Stimulated activated CD4-positive, alpha-beta T cell treated with anti-CD3 and anti-CD28 coated beads, TNF-alpha, amount 100 ng/mL, for 1 hour (primary cell): ENCODE measurements at places on chromosomes 7 and 10.

DNA sequence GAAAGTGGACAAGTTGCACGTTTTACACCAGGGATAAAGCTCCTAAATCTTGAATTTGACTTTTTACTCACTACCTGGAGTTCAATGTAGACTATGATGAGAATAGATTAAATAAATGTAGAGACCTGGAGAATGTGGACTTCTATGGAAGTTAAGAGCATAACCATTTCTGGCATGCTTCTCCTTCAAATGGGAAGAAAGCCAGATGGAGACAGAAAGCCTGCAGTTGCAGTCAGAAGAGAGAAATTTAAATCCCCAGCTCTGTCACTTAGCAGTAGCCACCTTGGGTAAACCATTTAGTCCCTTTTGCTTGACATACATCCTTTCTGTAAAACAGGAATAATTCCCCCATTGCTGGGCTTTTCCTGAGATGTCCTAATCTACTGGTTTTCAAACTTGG is 355.3 kb upstream of the AUTS2 start:
- no peak for DNase-seq

DNA sequence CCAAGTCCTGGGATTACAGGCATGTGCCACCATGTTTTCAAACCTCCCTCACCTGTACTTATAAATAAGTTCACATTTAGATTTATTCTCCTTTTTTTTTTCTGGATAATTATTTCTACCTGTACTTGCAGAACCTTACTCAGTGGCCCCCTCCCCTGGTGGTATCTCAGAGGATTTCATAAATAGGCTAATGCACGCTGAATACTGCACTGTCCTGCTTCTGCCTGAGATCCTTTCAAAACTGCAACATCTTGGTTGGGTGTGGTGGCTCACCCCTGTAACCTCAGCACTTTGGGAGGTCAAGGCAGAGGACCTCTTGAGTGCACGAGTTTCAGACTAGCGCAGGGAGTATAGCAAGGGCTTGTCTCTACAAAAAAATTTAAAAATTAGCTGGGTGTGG is 4.6 kb upstream of the BLVRA start:
- no peak for DNase-seq

DNA sequence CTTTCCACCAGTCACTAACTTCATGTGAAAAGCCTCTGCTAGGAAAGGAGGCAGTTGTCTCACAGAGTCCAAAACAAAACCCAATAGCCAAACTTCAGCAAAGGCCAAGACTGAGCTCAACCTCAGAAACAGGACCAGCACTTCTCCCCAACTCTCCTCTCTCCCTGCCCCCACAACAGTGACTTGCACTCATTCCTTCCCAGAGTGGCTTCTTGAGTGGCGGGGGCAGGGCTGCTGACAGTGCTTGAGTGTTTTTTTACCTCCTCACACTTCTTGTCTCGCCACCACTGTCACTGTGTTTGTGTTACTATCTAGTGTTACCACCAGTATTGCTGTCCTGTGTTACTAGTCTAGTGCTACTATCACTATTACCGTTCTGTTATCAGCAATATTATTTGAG is 206.8 kb downstream of the KLF6 start:
- DNase-seq = no peak

- DNase-seq = no peak
Observed at GRCh38 chr7:155466142-155466813, 8.3 kb downstream of the EN2 start.

- DNase-seq = no peak
Observed at GRCh38 chr7:138345567-138345966, 114.5 kb upstream of the TRIM24 start.

GRCh38 chr7:133412942-133413341 is 160.1 kb downstream of the EXOC4 start:
- no peak for DNase-seq

GRCh38 chr10:11286261-11286852 is 268.7 kb downstream of the CELF2 start:
- DNase-seq = no peak

DNA sequence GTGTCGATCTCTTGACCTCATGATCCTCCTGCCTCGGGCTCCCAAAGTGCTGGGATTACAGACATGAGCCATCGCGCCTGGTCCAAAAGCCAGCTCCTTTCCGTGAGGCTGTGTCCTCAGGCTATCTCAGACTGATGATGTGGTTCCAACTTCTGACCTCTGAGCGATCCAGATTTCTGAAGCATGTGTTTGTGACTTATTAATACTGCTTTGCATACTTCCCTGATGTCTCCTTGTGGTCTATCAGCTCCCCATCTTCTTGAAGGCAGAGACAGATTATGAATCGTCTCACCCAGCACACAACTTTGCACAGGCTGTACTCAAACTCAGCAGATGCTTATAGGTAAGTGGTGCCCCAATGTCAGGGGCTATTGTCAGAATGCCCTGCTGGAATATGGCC is 2.0 kb upstream of the PLPP4 start:
- DNase-seq = no peak

- DNase-seq = no peak
Observed at GRCh38 chr10:15606377-15606776, 113.3 kb downstream of the ITGA8 start.

GRCh38 chr10:42974693-42975002 is 102.2 kb upstream of the RET start:
- DNase-seq = no peak

DNA sequence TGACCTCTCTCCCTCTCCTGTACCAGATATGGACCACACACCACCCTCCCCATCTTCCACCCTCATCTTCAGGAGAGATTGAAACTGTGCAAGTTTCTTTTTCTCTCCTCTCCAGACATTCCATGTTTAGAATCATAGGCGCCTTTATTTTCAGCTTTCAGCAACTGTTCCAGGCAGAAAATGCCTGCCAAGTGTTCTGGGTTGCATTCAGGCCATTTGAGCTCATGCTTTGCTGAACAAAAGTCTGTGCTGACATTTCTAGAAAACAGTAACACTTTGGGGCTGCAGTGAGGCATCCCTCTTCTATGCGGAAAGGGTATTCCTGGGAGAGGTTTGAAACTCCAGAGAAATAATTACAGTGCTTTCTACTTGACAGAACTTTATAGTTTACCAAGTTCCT is 361.7 kb downstream of the GPAM start:
- no peak for DNase-seq

- no peak for DNase-seq
Observed at GRCh38 chr7:3274131-3274530, 26.9 kb upstream of the SDK1 start.

DNA sequence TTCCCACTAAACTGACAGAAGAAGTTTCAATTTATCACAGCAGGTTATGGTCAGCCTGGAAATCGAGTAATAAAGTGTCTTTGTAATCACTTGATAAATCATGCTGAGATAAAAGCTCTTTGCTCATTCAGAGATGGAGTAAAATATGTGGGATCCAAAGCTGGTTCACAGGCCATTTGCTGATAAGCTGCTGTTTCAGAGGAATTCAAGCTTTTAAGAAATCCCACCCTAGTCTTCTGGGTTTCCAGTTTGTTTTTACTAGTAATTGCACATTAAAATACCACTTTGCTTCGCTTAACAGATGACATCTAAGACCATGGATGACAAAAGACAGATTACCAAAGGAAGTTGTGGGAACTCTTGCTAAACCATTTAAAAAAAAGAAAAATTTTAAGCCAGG is 37.4 kb upstream of the CDK6 start:
- DNase-seq = no peak
